Stimulated activated CD8-positive, alpha-beta memory T cell treated with anti-CD3 and anti-CD28 coated beads, Interleukin-7, amount 100 ng/mL, for 24 hours (primary cell): ENCODE measurements at places on chromosomes 12 and 14.
A peak's percentile ranks its signal among the peaks of the same experiment; 100 is the strongest.

DNA sequence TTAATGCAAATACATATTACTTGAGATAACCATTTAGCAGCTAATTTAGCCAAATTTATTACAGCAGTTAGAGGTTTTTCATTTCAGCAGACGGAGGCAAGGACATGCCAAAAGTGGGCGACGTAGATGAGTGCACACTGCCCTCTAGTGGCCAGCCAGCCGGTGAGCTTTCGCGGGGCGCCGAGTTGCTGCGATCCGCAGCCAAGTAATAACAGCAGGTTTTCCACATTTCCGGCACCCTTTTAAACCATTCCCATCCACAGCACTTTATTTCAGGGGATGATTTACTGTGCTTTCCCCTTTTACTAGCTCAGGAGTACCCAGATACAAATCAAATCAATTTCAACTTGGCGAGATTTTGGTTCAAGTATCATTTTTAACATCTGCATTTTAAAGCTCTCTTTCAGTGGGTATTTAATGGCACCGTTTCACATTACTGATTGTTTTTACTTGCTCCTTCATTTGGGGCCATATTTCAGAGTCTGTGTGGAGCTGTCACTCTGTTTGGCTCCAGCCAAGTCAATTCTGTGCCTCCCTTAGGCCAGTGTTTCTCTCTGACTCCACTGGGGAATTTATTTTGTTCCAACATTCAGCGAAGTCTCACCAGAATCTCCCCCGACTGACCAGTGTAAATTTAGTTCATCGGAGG lies 158.0 kb downstream of the EGLN3 start:
- DNase-seq: peak; percentile 49

- DNase-seq: no peak
Measured at GRCh38 chr14:100104523-100105300, 39.5 kb downstream of the EVL start.

GRCh38 chr12:24909667-24910066 lies 39.2 kb downstream of the BCAT1 start:
- no peak for DNase-seq

DNA sequence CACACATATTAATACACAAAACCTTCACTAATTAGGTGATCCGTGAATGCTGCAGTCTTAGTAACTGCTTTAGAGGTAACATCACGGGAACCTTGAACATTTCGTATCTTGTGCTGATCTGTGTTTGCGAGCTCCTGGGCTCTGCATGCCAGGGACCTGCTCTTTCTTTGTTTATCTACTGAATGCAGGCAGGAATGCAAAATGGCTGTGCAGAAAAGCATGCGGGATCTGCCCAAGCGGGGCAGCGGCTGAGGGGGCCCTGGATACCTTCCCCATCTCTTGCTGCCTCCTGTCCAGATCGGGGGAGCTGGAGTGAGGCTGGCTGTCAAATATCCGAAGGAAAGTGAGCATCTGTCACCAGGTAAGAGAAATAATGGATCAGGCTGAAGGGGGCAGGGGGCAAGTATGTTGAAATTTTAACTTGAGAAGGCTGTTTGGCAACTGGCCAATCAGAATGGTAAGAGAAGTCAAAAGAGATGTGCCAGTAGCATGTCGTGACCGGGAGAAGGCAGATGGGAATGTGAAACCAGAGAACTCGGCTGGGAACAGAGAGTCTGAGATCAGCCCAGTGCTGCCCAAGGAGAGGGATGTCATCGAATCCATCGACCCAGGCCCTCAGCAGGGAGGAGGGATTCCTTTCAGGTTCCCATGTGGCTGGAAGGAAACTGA lies 191.4 kb downstream of the TTC7B start:
- no peak for DNase-seq

GRCh38 chr12:6771091-6771495 lies 1.2 kb upstream of the LAG3 start:
- DNase-seq: no peak

- no peak for DNase-seq
Measured at GRCh38 chr14:30779210-30779609, 95.1 kb upstream of the COCH start.

GRCh38 chr14:55556929-55557623 lies 22.9 kb upstream of the KTN1 start:
- no peak for DNase-seq

DNA sequence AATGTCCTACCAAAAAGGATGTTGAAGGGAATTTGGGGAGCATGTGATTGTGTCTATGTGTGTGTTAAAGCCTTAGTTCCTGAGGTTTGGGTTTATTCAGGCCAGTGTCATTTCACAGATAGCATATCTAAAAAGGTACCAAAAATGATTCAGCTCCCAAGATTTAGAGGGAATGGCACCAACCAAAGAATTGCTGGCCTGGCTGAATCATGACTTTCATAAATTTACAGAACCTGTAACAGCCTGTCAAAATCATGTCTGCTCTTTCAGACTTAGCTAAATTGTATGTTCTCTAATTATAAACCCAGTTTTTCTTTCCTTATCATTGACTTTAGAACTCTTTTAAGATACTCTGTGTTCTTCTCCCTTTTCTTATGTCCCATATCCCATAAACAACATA lies 231.5 kb downstream of the NUBPL start:
- DNase-seq: no peak

- DNase-seq: no peak
Measured at GRCh38 chr14:74949859-74950573, 5.4 kb downstream of the PGF start.

GRCh38 chr12:31106101-31106803 lies 32.6 kb downstream of the DDX11 start:
- DNase-seq: no peak
